Activated CD4-positive, alpha-beta T cell treated with anti-CD3 and anti-CD28 coated beads, Interleukin-2, amount 50 U/mL, for 48 hours (primary cell): ENCODE measurements at places on chromosomes 16 and 17.

- DNase-seq: no peak
Observed at GRCh38 chr17:32174889-32175288, 32.6 kb downstream of the RHOT1 start.

- DNase-seq: no peak
Observed at GRCh38 chr16:27725236-27726000, 175.5 kb downstream of the KATNIP start.

DNA sequence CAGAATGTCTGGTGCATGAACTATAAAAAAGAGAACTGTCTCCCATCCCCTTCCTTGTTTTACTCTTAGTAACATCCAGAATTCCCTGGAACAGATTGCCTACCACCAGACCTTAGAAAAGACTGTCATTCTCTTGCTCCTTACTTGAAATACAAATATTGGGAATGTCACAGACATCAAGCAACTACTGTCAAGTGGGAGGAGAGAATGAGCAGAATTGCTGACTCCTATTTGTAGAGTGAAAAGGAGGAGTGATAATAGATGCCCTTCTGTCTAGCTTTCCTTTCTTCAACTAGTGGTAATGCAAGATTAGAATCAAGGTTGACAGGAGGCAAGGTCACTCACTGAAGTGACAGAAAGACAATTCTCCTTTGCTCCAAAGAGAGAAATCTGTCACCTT is 23.9 kb upstream of the NOL11 start:
- no peak for DNase-seq

DNA sequence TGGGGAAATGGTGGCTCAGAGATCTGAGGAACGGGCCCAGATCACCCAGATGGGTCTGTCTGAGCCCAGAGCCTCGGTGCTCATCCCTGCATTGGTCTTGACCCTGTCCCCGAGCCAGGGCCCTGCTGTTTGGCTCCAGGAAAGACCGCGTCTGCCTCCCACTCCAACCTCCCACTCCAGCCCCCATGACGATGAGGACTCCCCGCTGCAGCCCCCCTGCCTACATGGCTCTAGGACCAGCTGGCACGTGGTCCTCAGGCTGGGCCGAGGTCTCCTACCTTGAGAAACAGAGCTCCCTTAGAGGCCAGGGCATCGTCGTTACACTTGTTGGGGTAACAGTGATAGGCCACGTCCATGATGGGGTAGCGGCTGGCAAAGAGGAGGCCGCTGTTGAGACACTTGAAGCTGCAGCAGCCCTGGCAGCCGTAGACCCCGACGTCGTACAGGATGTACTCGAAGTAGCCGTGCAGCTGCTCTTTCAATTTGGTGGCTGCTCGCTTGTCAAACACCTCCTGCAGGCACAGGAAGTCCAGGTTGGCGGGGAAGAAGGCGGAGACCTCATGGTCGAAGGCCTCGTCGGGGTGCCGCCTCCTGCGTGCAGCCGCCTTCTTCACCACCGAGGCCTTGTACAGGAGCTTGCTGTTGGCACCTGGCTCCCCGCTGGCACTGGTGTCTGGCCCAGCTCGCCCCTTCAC is 59.9 kb downstream of the PRMT7 start:
- DNase-seq: no peak

- DNase-seq: no peak
Observed at GRCh38 chr17:4520060-4520893, 21.6 kb downstream of the SPNS2 start.

- peak; percentile 67 for DNase-seq
Observed at GRCh38 chr17:34146440-34147043, 108.5 kb upstream of the CCL2 start.

- no peak for DNase-seq
Observed at GRCh38 chr16:1899641-1900451, 18.4 kb downstream of the HS3ST6 start.

GRCh38 chr17:39852239-39852638 is 11.9 kb downstream of the IKZF3 start:
- DNase-seq: no peak

- DNase-seq: no peak
Observed at GRCh38 chr17:9408868-9409829, 166.5 kb downstream of the STX8 start.

DNA sequence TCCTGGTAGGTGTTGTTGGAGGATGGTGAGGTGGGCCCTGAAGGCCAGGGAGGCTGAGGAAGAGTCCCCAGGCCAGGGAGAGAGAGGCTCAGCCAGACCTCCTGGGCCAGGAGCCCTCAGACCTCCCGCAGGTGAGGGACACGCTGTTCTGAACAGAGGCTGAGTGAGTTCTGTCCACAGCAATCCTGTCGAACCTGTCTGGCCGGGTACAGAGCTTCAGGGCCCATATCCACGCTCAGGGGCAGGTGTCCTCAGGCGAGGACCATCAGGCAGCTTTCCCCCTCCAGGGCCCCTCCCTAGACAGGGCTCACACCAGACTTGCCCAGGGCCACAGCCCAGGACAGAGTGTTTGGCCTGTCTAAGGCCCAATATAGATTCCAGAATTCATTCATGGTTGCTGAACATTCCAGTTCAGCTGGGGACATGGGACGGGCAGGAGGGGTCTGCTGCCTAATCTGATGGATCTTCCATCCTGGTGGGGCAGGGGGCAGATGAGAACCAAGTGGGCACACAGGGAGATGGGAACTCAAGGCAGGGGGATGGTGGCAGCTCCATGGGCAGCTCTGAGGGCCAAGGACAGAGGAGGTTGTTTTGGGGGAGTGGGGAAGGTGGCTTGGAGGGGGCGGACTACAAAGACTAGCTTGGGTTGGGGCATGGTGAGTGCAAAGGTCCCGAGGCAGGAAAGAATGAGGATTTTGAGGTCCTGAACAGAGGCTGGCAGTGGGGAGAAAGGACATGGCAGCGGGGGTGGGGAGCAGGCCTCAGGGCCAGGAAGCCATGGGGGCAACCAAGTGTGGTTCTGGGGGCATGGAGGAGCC is 23.4 kb upstream of the MPRIP start:
- DNase-seq: no peak

- peak; percentile 42 for DNase-seq
Observed at GRCh38 chr17:2854143-2855055, 58.2 kb downstream of the RAP1GAP2 start.

GRCh38 chr17:2008332-2009126 is 16.6 kb downstream of the RTN4RL1 start:
- no peak for DNase-seq

DNA sequence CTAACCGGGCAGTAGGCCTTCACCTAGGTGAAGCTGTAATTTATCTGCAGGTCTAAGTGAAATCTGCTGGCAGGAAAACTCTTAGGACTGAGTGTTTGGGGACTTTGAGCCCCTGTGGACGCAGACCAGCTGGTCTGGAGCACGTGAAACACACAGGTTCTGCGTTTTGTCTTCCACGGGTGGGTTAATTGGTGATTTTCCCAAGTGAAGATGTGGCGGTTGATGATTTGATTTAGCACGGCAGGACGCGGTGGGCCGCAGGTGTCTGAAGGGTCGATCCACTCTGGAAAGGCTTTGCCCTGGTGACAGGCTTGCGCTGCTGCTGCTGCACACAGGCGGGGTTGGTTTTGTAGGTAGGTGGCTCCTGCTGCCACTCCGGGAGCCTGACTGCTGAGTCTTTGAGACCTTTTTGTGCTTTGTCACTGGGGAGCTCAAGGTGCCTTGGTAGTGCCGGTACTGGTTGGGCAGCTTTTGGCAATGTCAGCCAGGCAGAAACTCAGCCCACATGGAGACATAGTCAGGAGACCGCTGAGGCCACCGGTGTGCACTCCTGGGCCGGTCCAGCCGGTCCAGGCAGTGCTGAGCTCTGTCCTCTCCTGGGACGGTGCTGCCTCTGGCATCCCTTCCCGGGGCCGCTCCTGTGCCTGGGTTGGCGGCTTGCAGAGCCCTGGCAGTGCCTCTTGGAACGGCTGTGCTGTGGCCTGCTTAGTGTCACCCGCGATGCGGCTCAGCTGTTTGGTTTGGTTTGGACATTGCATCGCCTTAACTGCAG is 2.3 kb downstream of the BAIAP2 start:
- DNase-seq: no peak

GRCh38 chr17:38324141-38324697 is 19.5 kb downstream of the GPR179 start:
- DNase-seq: no peak

- peak; percentile 16 for DNase-seq
Observed at GRCh38 chr17:4199818-4200402, 56.9 kb downstream of the CYB5D2 start.

DNA sequence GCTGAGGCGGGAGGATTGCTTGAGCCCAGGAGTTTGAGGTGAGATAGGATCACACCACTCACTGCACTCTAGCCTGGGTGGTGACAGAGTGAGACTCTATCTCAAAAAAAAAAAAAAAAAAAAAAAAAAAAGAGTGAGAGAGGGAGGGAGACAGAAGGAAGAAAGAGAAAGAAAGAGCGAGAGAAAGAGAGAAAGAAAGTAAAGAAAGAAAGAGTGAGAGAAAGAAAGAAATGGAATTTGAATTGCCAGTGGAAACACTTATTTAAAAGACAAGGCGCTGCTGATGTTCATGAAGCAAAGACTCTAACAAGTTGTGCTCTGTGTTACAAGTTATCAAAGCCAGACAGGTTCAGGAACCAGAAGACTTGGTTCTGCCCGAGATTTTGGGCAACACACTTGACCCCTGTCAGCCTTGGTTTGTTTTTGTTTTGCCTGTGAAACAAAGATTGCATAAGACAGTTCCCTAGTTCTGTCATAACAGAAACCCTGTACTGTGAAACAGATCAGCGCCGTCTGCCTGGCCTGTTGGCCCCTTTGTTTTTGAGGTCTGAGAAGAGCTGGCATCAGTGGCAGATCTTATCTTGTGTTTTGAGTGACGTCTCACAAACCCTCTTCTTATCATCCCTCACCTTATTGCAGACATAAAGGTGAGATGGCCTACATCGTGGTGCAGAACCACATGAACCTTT is 55.4 kb upstream of the ENDOV start:
- no peak for DNase-seq

DNA sequence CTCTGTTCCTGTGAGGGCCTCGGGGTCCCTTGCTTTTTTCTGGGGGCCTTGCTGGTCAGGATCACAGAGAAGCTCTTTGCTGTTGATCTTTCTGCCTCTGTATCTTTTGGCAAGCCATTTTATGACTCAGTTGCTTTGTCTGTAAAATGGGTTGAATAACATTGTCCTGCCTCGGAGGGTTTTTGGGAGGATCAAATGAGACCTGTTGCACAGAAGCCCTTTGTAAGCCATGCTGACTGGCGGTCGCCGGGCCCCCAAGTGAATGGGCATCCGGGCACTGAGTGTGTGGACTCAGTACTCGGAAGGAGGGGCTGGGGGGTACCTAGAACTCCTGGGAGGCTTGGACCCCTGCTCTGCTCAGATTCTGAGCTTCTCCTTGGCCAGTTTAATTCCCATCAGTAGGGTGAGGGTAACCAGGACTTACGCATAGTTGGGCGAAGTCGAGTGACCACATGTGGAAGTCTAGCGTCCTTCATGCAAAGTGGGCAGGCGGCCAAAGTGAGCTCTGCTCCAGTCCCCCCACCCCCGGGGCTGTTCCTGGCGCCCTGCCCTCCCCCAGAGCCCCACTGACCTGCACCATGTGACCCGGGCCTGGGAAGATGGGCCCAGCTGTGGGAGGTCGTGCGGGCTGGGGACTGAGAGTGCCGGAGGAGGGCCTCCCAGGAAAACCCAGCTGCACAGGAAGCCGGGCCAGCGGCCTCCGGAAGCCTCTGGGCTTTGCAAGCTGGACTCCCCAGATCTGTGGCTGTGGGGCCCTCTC is 284.0 kb downstream of the SEC14L1 start:
- no peak for DNase-seq

GRCh38 chr16:89446136-89446974 is 44.0 kb downstream of the ANKRD11 start:
- no peak for DNase-seq

DNA sequence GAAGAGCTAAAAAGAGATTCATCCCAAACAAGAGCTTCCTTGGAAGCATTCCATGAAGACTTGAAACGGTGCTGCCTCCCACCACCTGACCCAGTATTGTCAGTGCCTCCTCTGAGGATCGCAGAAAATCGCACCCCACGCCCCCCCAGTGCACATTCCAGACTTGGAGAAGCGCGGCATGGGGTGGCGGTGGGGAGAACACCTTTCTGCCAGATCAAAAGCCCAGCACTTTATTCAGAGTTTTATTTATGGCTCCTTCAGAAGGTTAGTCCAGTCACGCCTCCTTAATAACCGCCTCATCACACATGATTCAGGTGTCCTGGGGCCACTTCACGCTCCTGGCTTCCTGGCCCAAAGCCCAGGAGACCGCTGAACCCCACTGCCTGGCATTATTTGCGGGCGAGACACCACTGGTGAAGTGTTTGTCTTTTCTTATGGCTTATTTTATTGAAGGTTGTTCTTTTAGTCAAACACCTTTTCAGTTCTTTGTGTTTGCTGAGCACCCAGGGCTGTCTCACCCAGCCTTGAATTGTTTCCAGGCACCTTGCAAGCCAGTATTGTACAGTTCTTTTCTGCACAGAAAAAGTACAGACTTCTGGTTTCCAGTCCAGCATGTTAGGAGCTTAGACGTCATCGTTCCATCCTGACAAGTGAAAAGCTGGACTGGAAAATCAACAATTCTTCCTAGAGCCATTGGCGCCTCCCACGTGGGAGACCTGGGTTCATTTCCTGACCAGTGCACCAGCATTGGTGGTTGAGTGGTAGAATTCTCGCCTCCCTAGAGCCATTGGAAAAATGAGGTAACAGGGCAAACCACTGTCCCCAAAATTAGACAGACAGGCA is 79.6 kb upstream of the CACNG5 start:
- DNase-seq: no peak

- DNase-seq: no peak
Observed at GRCh38 chr17:17156511-17156910, 49.6 kb downstream of the PLD6 start.

DNA sequence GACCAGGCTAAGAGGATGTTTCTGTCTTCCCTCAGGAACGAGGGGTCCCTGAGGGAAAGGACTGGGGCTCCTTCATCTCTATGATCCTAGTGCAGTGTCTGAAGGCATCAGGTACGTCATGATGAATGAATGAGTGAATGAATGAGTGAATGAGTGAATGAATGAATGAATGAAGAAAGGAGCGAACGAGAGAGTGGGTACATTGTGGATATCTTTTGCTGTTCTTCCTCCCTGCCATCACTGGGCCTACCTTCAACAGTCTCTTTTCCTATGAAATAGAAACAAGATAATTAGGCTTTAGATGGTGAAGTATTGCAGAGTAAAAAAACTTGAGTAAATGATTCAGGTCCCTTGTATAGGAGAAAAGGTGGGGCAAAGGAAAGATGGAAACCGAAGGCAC is 111.3 kb upstream of the CRHR1 start:
- no peak for DNase-seq

GRCh38 chr16:55592306-55592705 is 25.8 kb downstream of the CAPNS2 start:
- DNase-seq: no peak

GRCh38 chr16:87542531-87543102 is 49.8 kb upstream of the ZCCHC14 start:
- DNase-seq: no peak

- DNase-seq: no peak
Observed at GRCh38 chr16:66701516-66701915, 5.0 kb upstream of the CMTM4 start.

GRCh38 chr16:67260426-67261063 is 11.8 kb downstream of the SLC9A5 start:
- no peak for DNase-seq

- no peak for DNase-seq
Observed at GRCh38 chr17:40095351-40095943, 4.9 kb downstream of the NR1D1 start.
